ENCODE measurements at places on chromosomes 5 and 9. TPM values are rescaled to one million over a fixed set of nuclear protein-coding genes. Genes with fewer than 3 reads are reported as not detected.

GRCh38 chr5:132688536-132689339 is 14.9 kb downstream of the IL4 start:
- no peak for DNase-seq

- no peak for DNase-seq
These were observed 7.7 kb upstream of the TTC23L start for GRCh38 chr5:34831303-34831702.

Gene ZFP37
- 0.90 TPM for total RNA-seq

GRCh38 chr9:128587453-128587852 is 35.1 kb downstream of the SPTAN1 start:
- DNase-seq, result no peak

DNA sequence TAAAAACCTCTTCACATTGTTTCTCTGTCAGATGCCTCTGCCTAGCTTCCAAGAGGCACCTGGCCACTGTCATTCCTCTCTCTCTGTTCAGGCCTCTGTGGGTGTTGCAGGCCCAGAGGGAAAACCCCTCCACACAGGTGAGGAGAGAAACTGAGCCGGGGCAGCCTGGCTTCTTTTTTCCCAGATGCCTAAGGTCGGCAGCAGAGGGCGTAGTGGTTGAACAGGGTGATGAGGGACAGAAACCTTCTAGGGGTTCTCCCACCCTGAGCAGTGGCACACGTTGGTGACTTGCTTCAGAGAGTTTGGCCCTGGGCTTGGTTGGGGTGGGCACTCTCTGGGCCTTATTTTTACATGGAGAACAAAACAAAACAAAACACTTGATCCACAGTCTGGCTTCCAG is 12.2 kb downstream of the IL9 start:
- DNase-seq, result no peak

Gene RABGAP1
- total RNA-seq, result 95.8 TPM

GRCh38 chr5:73764586-73764985 is 138.6 kb downstream of the ARHGEF28 start:
- peak; percentile 42 for DNase-seq

DNA sequence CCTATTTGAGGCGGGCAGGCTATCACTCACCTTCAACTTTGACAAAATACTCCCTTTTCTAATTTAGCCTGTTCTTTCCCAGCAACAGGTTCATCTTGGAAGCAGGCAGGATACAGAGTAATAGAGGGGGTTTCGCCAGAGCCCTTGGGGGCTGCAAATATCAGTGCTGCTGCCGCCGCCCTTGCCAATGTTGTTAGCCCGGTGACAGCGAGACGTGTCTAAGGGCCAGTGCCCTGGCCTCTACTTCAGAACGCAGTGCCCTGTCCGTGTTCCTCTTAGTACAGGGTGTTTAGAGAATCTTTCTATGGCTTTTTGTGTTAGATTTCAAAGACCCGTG is 703 bp downstream of the FAM120AOS start:
- no peak for DNase-seq

DNA sequence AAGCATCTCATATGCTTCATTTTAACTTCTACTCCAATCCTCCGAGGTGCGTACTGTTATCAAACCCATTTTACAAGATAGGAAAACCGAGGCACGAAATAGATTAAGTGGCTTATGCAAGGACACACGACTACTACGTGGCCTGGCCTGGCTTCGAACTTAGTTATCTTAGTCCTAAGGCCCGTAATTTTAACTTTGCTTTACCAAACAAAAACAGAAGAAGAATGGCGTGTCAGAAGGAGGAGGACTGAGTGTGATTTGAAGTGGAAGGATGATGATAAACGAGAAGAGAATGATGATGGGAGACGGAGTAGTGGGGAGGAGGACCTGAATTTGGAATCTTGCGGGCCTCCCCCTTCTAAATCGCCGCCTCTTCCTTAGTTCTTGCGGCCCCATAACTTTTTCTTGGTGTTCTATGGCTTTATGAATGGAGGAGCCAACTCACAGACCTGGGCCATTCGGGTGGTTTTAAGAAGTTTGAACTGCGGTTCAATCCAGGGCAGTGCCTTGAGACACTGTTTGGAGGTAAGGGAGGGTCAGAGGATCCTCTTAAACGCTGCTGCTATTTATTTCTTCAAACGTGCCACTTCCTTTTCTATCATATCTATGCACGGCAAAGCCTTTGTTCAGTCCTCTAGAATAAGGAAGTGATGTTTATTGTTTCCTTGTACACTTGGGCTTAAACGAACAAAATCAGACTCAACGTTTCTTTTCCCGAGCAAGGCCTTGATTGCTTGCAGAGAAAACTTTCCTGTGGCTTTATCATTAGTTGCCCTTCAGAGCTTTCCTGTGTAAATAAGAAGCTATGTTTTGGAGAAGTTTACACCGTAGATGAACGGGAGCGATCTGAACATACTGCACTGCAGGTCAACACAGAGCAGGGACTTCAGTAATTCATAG is 795 bp downstream of the CNOT8 start:
- DNase-seq, result no peak

Gene KCNV2
- total RNA-seq, result not detected

Gene SLC23A1
- 1.9 TPM for total RNA-seq

DNA sequence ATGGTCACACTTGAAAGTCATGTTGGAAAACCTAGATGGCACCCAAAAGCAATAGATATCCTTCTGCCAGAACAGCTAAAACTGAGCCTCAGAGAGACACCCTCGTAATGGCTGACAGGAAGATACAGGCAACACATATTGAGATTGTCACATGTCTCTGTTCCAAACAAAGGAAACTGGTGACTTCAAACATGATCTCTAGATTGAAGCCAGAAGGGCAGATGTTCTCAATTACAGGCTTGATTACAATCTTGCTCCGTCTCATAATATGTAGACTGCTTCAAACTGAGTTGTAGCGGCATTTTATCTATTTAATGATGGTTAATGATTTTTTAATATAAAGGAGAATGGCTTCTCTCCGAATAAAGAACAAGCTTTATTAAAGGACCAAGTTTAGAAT is 774.3 kb downstream of the KCTD16 start:
- DNase-seq, result no peak

GRCh38 chr9:73095425-73095824 is 56.2 kb upstream of the ANXA1 start:
- no peak for DNase-seq

DNA sequence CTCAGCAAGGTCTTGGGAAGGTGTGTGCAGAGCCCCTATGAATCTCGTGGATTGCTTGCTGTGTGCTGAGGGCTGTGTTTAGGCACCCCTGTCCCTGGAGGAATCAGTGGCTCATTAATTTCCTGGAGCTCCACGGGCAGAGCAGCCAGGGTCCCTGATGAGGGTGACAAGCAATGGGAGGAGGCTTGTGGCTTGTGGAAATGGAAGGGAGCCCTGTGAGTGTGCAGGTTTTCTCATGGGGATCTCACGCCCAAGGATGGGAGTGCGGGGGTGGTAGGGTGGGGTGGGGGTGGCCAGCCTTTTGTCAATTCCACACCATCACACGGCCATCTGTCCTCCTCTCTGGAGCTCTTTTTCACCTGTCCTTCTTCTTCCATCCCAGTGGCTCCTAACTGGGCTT is 25.3 kb downstream of the PHF2 start:
- DNase-seq, result no peak

Gene ZFP2
- total RNA-seq, result not detected

Gene CCT5
- 658 TPM for total RNA-seq

DNA sequence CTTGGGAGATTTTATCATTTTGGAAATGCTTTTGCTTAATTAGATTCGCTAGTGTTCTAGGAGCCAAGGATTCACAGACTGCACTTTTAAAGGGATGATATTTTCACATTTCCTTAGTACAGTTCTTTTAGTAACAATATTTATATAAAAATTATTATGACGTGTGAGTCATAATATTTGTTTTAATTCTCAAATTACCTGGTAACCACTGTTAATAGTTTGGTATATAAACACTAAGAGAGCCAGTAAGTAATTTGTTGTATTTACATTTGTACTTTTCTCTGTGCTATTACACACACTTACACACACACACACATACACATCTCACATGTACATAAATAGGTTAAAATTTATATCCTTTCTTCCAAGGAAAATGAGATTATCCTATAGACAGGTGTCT is 58.8 kb upstream of the RAD23B start:
- no peak for DNase-seq

- DNase-seq, result no peak
These were observed 23.2 kb downstream of the FBXW5 start for GRCh38 chr9:136921307-136921706.

DNA sequence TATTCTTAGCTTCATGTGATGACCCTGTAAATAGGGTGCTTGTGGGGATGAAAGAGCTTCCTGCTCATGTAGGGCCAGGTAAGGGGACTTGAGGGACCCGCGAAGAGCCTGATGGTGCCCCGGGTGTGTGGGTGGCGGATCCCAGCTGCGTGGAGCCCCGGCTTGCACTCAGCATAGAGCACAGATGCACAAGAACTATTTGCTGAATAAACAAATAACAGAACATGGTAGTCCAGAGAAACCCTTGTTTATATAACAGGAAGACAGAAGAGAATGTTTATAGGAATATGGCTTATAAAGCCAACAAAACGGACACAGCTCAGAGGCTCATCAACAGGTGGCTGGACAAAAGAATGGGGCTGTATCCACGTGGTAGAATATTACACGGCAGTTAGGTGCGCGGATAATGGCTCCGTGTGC is 106.9 kb upstream of the COL5A1 start:
- DNase-seq, result no peak

- no peak for DNase-seq
These were observed 479.9 kb downstream of the KDM4C start for GRCh38 chr9:7237473-7238246.

DNA sequence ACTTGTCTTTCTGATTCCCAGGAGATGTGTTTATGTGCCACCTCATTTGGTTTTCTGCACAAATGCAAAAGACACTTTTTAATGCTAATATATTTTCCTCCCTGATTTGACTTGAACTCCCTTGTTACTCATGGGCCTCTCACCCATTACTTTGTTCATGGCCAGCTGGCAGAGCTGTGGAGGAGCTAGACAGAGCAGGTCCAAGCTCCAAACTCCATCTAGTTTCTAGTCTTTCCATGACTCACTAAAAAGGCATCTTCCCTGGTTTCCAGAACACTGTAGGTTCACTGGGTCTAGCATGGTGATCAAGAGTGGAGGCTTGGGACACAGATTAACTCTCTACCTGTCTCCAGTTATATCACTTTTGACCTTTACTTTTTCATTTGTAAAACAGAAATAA is 161.0 kb upstream of the SLC28A3 start:
- DNase-seq, result no peak

- DNase-seq, result peak; percentile 88
These were observed 11.9 kb downstream of the GLIPR2 start for GRCh38 chr9:36148311-36149051.

GRCh38 chr9:100852088-100852487 is 176.4 kb upstream of the PLPPR1 start:
- no peak for DNase-seq

- no peak for DNase-seq
These were observed 112.6 kb downstream of the GDNF start for GRCh38 chr5:37727238-37727637.

Gene NOXA1
- 22.8 TPM for total RNA-seq

Gene OBP2B
- total RNA-seq, result not detected

DNA sequence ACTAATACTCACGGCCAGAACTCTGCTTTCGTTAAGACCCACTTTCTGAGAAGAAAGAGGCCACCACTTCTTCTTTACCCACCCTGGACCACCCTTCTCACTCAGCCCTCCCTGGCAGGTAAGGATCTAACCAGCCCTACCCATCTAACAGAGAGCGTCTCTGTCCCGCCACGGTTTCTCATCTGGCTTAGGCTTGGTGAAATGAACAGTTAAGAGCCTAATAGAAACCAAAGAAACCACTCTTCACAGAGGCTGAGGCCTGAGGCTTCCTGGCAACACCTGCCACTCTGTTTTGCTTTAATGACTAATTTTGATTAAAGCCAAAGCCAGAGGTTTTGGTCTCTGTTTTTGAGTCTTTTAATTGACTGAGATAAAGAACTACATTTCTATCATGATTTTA is 354.1 kb upstream of the SLC30A5 start:
- DNase-seq, result no peak

Gene MARVELD2
- 16.2 TPM for total RNA-seq

GRCh38 chr5:139140591-139141071 is 57.5 kb downstream of the SIL1 start:
- no peak for DNase-seq

Gene TIFAB
- not detected for total RNA-seq

- DNase-seq, result no peak
These were observed 38.7 kb downstream of the NEURL1B start for GRCh38 chr5:172679628-172680212.

Gene ALDH1B1
- total RNA-seq, result 18.9 TPM

Gene HRCT1
- 3.6 TPM for total RNA-seq

GRCh38 chr5:154653764-154654485 is 101.3 kb upstream of the LARP1 start:
- DNase-seq, result no peak

- peak; percentile 28 for DNase-seq
These were observed 14.0 kb upstream of the PDLIM4 start for GRCh38 chr5:132243366-132243977.

Gene SMU1
- 12.6 TPM for total RNA-seq

DNA sequence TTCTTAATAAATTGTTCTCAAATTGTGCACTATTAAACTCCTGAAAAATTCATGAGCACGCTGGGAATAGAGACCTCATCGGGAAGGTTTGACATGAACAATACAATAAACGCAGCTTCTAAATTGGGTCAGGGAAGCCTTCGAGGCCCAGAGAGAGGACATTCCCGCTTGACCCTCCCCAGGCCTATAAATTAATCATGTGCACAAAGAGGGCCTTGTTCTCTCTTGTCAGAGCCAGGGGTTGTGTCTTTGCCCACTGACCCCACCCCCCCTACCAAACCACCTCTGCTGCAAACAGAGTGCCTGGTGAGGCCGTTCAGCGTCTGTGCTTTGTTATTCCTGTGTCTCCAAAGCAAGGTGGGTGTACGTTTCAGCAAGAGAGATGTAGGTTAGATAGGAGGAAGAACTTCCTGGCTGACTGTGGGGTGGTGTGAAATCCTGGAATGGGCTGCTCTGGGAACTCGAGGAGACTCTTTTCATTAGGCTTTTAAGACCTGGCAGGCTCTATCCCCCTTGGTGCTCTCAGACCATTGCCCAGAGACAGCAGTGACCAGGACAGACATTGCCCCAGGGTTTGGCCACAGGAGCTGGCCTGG is 18.2 kb upstream of the DAB2IP start:
- no peak for DNase-seq

DNA sequence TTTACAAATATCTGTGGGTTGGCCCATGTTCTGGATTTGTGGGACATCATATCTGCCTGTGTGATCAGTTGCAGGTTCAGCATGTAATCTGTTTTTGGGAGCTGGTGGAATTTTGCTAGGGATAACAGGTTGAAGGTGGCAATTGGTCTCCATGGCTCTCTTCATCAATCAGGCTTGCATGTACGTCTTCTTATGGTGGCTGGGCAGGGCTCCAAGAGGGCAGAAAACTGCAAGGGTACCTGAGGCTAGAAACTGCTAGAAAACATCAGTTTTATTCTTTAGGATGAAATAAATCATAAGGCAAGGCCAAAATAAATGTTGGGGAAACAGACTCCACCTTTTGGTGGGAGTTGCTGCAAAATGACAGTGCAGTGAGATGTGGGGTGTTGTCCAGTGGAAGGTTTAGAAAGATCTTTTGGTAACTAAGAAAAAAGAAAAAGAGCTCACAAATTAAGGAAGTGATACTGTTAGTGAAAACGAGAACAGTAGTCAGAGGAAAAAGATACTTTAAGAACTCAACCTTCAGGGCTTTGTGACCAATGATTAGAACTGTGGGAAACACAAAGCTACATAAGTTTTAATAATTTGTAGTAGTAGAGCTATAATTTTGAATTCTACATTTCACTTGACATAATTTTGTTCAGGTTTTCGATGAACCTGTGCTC is 300.7 kb upstream of the IZUMO3 start:
- DNase-seq, result no peak

GRCh38 chr9:127626752-127627493 is 14.8 kb downstream of the STXBP1 start:
- no peak for DNase-seq

- DNase-seq, result no peak
These were observed 134.9 kb upstream of the CHD1 start for GRCh38 chr5:99063737-99064136.
